ENCODE measurements at places on chromosomes 12 and 14.

- DNase-seq = no peak
These were observed 1.9 kb upstream of the KDM2B start for GRCh38 chr12:121582583-121583333.

DNA sequence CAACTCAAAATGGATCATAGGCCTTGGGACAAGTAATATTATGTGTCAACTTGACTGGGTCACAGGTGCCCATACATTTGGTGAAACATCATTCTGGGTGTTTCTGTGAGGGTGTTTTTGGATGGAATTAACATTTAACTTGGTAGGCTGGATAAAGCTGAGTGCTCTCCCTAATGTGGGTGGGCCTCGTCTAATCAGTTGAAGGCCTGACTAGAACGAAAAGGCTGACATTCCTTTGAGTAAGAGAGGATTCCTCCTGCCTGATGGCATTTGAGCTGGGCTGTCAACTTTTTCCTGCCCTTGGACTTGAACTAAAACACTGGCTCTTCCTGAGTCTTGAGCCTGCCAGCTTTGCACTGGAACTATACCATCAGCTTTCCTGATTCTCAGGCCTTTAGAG is 93.4 kb upstream of the ESRRB start:
- DNase-seq = no peak

- peak; percentile 71 for DNase-seq
These were observed 47.7 kb upstream of the MAP3K9 start for GRCh38 chr14:70856851-70857495.

DNA sequence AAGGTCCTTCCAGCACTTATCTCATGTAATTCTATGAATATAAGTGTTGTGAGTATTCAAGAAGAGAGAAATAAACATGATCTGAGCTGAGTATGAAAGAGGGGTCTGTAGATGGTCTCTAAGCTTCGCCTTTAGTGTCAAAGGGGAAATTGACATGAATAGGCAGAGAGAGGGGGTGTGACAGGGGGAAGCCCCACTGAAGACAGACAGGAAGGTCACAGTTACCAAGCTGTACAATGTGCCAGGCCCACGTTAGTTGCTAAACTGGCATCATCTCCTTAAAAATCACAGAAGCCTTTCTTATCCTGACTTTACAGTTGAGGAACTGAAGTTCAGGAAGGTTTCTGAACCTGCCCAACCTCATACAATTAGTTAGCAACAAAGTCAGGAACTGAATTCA is 7.6 kb downstream of the ARHGEF40 start:
- DNase-seq = no peak

DNA sequence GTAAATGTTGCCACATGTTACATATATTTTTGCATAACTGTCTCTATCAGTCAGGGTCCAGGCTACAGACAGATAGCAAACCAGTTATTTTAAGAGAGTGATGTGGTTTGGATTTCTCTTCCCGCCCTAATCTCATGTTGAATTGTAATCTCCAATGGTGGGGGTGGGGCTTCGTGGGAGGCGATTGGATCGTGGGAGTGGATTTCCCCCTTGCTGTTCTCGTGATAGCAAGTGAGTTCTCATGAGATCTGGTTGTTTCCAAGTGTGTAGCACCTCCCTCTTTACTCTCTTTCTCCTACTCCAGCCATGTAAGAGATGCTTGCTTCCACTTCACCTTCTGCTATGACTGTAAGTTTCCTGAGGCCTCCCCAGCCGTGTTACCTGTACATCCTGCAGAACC is 704.2 kb upstream of the TBX3 start:
- DNase-seq = no peak

DNA sequence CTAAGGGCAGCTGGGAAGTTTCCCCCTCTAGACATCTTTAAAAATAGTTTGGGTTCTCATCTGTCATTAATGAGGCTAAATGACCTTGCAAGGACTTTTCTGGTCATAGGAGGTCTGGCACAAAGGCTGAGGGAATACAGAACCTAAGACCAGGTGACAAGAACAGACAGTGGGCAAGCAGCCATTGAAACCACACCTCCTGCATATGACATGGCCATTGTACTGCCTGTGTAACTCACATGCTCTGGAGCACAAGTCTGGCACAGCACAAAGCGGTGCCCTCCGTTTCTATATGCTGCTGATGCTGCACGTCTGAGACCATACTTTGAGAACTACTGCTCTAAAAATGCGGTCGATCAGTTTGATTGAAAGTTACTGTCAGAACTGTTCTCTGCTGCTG is 143.3 kb downstream of the APAF1 start:
- no peak for DNase-seq

DNA sequence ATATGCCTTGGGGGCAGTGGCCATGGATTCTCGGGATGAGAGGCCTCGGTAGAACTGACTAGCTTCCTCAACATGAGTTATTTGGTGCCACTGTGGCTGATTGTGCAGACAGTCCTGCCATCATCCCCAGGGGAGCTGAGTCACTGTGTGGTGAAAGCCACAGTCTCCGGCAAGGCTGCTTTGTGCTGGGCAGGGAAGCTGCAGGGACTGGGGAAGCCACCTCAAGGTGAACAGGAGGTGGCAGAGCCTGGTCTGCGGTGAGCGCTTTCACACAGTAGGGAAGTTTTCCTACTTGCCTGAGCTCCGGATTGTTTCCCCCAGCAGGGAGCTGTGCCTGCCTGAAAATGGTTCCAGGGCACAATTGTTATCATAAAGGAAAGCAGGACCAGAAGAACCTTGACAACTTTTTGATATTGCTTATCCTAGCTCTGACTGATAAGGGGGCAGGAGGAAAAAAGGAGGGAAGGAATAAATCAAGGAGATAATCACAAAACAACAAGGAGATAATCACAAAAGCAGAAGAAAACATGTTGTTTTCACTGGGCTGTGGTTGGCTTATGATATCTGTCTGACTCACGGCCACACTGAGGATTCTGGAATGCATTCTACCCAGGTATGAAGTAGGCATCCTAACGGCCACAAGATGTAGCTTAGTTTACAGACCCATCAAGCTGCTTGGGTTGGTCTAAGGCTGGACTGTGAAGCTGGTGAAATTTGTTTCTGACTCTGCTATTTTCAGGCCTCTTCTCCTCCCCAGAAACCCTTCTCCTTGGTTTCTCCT is 32.2 kb upstream of the GNG2 start:
- DNase-seq = peak; percentile 79

- DNase-seq = peak; percentile 41
These were observed 118.0 kb downstream of the TBX5 start for GRCh38 chr12:114287821-114288525.
